Stimulated activated CD8-positive, alpha-beta memory T cell treated with anti-CD3 and anti-CD28 coated beads, Interleukin-12 subunit alpha, Interleukin-12 subunit beta, amount 100 ng/mL, for 1 hour (primary cell): ENCODE measurements at places on chromosomes 3 and 15.

GRCh38 chr15:97998307-97999071 lies 38.0 kb downstream of the ARRDC4 start:
- no peak for DNase-seq

- DNase-seq: no peak
These were observed 19.9 kb downstream of the TMEM62 start for GRCh38 chr15:43153269-43153668.

GRCh38 chr15:61038387-61038786 lies 190.7 kb downstream of the RORA start:
- no peak for DNase-seq

DNA sequence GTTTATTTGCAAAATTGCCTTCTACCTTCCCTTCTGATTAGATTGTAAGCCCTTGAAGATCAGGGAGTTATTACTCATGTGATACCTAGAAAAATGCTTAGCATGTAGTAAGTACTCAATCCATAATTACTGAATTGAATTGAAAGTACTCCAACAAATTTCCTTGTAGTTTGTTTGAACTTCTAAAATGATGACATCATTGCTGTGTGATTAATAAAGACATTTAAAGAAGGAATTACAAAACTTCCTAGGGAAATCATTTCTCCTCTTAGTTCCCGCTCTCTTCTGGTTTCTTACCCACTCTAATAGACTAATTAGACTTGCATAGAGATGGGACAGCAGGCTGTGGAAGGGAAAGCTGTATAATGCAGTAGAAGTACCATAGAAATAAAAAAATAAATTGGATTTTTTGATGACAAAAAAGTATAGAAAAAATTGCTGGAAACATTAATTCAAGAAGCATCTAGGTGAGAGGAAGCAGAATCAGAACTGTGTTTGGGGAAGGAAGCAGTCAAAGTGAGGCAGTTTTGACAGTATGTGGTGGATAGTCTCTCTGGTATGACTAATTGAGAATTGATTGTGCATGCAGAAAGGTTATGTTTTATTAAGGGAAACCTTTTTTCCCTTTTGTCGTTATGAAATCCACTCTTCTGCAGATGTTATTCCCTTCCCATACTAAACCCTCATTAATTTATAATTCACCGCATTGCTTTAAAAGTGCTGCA lies 93.0 kb downstream of the ALCAM start:
- DNase-seq: no peak

DNA sequence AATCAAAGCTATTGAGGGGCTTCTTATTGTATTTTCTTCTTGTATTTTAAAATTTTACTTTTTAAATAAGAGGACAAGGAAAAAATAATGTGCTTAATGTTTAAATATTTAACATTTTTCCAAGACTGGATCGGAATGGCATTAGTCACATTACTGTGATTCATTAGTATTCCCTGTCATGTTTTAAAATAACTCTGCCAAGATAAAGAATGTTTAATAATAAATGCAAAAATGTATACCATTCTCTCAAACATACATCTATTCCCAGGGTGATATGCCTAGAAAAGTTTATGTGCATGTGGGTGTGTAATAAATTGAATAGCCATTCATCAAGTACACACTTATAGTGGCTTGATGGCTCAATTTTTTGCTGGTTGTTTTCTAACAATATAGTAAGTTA lies 936.1 kb downstream of the PLOD2 start:
- no peak for DNase-seq

GRCh38 chr3:42257007-42257406 lies 9.0 kb downstream of the CCK start:
- DNase-seq: no peak

DNA sequence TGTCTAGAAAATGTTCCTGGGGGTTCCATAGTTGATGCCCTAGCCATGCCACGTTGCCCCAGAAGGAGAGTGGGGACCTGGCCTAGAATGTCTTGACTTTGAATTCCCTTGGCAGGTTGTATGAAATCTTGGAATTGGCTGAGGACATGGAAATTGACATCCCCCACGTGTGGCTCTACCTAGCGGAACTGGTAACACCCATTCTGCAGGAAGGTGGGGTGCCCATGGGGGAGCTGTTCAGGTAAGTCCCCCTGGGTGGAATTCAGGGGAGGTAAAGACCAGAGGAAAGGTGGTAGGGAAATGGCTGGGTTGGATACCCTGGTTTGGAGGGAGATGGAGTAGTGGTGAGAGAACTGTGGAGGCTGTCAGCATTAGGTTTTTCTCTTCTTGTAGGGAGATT lies 8.9 kb upstream of the FAM131A start:
- DNase-seq: no peak

GRCh38 chr3:127419641-127420553 lies 132.1 kb upstream of the PRR20G start:
- DNase-seq: no peak

GRCh38 chr3:39707314-39707909 lies 102.0 kb upstream of the MYRIP start:
- DNase-seq: no peak

DNA sequence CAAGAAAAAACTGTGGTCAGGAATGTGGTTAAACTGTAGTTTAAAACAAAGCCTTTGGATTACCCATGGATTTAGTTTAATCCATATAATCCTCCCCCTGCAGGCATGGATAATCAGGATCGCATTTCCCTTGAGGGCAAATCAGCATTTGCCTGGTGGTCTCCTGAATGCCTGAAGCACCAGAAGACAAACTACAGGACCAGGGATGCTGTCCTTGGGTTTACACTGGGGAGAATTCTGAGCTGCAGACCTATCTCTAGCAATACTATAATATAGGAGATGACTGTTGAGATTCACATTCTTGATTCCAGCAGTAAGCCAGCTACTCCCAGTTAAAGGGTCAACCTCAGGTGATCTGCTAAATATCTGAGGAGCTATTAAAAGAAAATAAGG lies 10.6 kb downstream of the PIK3CB start:
- DNase-seq: no peak

DNA sequence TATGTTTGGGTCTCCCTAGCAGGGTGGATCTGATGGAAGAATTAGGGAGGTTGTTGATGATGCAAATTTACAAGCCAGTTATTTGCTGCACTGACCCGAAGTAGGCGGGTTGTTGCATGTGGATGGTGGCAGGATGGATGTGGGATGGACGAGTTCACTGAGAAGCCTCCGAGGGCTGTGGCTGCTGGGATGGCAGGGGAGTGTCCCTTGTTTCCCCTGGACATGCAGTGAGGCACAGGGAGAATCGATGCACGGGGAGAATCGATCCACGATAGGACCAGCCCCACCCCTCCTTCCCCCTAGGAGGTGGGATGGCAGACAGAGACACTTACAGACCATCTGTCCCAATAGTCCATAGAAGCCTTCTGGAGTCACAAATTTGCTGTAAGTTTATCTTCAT lies 31.0 kb upstream of the KLF13 start:
- no peak for DNase-seq

DNA sequence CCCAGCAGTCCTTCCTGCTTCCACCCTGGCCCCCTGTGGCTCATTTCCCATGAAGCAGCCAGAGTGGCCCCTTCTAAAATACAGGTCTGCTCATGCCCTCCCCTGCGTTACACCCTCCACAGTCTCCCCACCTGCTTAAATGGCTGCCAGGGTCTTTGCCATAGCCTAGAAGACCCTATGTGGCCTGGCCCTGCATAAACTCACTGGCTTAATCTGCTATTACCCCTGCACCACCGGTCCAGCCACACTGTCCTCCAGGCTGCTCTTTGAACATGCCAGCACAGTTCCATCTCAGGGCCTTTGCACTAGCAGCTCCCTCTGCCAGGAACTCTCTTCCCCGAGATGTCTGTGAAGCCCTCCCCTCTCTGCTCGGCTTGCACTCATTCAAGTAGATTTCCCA lies 166.8 kb downstream of the NTRK3 start:
- no peak for DNase-seq

DNA sequence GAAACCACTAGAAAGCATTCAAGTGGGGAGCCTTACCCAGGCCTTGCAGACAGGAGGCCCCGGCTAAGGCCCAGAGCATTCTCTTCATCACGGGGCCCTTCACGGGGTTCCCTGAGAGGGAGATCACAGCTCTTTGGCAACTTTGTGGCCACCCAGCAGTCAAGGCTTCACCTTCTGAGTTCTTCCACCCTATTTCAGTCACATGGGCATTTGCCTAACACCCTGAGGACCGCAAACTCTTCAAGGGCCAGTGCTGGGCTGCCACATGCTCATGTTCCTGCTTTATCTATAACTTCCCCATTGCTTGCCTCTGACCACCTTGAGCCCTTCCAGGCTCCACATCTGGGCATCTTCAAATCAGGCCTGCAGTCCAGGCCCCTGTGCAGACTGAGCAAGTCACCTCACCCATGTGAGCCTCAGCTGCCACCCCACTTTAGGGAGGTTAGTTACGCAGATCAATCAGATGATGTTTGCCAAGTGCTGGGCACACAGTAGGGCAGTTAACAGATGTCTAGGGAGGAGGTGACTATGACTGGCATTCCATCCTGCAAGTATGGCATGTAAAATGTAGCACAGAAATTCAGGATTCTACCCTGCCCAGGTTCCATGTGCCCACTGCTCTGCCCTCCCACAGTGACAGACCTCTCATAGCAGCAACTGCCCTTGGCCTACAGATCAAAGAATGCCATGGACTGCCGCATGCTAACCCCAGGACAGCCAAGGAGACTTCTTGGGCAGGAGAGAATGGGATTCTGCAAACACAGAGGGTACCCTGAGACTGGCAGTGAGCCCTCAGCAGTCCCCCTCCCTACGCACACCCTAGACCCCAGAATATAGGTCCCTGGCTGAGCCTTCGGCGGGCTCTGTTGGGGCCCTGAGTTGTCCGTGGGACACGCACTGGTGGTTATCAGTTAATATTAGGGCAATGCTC lies 37.6 kb upstream of the ZNF710 start:
- no peak for DNase-seq

DNA sequence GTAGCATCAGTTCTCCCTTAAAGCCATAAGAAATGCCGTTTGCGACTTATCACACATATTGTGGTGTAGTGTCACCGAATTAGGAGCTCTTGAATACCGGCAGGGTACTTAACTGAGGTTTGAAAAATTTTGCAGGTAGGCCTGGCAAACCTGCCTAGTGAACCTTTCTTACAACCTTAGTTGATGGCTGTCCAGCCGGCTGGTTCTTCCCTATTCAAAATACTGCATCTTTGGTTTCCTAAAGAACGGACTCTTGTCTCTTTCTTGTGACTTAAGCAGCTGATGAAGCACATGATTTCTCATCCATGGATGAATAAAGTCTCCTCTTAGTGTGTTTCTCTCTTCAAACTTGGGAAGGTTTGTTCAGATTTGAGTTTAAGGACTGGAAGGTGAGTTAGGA lies 1.5 kb downstream of the RAB7A start:
- no peak for DNase-seq

DNA sequence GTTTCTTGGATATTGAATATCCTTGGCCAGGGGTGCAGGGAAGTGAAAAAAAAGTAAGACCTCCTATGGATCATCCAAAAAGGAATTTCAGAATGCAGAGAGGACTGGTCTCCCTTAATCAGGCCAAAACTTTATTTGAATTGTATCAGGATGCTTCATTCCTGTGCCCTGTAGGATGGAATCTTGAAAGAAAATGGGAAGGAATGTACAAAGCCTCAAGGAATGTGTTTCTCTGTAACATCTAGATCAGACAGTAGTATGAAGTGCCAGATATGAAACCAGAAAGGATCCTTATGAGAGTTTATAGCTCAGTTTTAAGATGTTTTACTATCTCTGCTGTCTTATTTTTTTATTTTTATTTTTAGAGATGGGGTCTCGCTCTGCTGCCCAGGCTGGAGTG lies 6.5 kb upstream of the GSK3B start:
- DNase-seq: no peak

GRCh38 chr3:34777386-34777785 lies 861.9 kb upstream of the ARPP21 start:
- no peak for DNase-seq

DNA sequence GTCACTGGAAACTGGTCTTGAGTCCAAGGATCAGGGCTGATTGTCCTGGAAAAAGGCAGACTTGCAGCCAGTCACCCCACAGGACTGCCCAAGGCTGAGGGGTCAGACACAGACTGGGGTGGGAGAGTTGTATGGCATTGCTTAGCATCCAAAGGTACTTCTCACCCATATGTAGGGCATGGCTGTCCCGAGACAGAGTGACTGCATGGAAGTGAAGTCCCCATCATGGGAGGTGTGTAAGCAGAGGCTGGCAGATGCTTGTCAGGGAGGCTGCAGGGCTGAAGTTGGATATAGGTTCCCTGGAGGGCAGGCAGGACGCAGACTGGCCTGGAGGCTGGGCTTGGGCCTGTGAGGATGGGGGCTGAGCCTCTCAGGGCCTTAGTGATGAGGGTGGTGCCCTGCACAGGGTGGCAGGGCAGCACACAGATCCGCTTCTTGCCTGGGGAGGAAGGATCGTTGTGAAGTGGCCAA lies 31.1 kb downstream of the PSTPIP1 start:
- DNase-seq: no peak

GRCh38 chr3:37149257-37149656 lies 25.1 kb downstream of the LRRFIP2 start:
- no peak for DNase-seq

DNA sequence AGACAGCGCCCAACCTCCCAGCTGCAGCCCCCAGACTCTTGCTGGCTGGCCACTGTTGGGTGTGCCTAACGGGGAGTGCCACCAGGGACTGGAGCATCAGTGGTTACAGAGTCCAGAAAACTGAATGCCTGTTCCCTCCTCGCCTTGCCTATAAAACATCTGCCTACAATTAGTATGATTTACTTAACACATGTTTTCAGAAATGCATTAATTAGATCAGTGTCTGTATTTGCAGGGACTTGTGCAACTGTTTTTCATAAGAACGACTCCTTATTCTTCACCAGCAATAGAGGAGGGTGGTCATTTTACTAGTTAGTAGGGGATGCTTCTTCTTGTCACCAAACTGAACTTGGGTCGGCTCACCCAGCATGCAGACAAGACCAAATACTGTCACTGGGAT lies 248.7 kb downstream of the GABRG3 start:
- DNase-seq: no peak

DNA sequence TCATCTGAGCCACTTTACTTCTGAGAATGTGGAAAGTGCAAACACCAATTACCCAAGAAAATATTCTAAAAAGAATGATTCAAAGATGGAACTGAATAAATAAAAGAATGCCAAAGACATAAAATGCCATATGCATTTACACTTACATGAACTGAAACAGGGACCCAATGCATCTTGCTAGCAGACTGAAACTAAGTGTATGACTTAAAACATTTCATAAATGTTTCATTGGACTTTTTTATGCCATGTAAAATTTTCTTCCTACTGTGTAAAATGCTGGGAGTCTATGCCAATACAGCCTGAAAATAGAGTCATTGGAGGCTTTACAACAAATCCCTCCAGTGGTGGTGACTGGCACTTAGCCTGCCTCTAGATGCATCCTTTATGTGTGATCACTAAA lies 735.1 kb upstream of the CCDC54 start:
- DNase-seq: no peak

- no peak for DNase-seq
These were observed 48.8 kb upstream of the HEG1 start for GRCh38 chr3:125104639-125105038.

- DNase-seq: no peak
These were observed 75.9 kb upstream of the RNU6-1 start for GRCh38 chr15:67915461-67916374.
